ENCODE measurements at places on chromosomes 7 and 10.
A peak's percentile ranks its signal among the peaks of the same experiment; 100 is the strongest.

GRCh38 chr10:127158662-127159061, 37.7 kb downstream of the INSYN2A start:
- no peak for DNase-seq

- no peak for DNase-seq
These were observed 21.8 kb downstream of the BRI3 start for GRCh38 chr7:98303176-98303865.

- DNase-seq = no peak
These were observed 112.5 kb upstream of the GHITM start for GRCh38 chr10:84026821-84027257.

DNA sequence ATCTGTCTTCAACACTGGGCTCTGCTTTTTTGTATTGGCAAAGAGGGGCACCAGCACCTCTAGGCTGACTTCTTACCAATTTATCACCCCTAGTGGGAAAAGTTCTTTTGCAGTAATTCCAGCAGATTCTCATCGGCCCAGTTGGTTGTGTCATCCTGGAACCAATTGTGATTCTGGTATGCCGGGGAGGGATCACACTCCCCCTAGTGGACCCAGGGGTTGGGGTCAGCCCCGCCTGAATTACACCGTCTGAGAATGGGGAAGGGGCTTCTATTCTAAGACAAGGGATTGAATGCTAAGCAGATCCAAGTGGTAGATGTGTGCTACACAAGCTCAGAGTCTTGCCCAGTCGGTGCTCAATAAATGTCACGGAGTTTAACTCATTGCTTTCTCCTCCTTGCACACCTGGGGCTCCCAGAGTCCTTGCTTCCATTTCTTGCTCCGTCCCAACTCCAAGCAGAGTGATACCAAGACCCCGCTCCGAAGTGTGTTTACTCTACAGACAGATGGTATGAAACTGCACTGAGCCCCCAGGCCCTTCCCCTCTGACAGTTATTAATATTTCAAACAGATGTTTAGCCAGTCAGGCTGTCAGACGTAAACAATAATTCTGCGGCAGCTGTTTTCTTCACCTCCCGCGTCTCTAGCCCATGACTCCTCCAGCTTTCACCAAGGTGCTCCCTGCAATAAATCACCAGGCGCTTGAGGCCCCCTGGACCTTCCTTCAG, 71.9 kb downstream of the C10orf105 start:
- DNase-seq = no peak

DNA sequence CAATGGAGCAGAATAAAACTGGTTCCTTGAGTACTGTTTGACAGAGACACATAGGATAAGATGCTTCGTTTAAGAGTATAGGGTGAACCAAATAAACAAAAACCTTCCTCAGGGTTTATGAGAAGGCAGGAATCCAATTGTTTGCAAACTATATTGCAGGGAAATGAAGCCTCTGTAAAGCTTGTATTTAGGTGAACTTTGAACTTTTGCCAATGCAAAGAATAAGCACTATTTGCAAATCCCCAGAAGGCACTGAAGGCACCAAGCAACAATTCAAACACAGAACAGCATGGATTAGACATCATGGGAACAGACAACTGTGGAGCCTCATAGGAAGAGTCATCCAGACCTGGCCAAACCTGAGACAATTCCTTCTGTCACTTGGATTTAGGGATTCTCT, 47.1 kb upstream of the WASL start:
- DNase-seq = no peak

GRCh38 chr7:66344166-66344565, 139.0 kb downstream of the TPST1 start:
- DNase-seq = no peak

DNA sequence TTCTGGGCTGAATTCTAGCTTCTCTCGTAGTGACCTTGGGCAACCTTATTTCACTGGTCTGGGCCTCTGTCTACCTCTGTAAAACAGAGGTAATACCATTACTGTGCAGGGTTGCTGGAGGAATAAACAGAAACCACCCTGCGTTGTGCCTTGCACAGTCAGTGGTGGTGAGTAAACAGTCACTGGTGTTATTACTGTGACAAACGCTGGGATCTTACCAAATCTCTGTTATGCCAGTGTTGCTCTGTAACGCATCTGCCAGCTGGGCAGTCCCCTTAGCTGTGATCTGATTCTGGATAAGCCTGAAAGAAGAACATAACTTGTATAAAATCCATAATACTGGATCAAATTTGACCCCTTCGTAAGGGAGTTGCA, 49.4 kb downstream of the NOD1 start:
- no peak for DNase-seq

DNA sequence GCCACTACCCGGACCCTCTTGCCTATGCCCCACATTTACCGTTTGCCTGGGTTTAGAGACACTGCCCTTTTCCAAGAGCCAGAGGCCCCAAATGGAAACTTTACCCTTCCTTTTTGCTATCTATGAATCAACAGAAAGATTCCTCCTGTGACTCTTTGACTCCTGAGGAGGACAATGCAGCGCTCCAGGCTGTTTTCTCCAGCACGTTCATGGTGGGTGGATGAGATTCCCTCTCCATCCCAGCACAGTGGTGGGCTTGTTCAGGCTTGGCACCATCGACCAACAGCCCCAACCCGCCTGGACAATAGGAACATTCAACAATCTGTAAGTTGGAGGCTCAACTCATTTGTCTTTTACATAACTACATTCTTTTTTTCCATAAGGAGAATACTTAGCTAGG, 55.9 kb downstream of the DLD start:
- DNase-seq = no peak

GRCh38 chr7:5610500-5611186, 170.8 kb downstream of the RNF216 start:
- no peak for DNase-seq

- DNase-seq = no peak
These were observed 25.1 kb downstream of the NRP1 start for GRCh38 chr10:33309406-33309805.

DNA sequence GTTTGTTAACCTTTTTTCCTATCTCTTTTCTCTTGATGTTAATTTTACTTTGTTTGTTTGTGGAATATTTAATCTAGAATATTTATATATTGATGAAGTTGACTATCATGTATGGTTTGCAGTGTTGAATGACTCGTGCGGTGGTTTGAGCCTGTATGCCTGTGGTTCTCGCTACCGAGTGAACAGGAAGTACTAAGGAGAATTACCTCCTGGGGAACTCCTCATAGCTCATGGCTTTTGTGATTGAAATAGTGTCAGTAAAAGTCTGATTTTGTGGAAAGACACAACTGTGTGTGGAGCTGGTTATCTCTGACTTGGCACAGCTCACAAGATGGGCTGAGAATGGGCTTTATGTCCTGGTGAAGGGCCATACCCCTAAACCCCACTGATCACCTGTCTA, 498.6 kb downstream of the GLRX3 start:
- DNase-seq = no peak

- no peak for DNase-seq
These were observed 18.6 kb upstream of the DNAJB6 start for GRCh38 chr7:157318015-157318706.

GRCh38 chr7:127792528-127793342, 140.7 kb downstream of the SND1 start:
- peak; percentile 65 for DNase-seq

GRCh38 chr10:60236869-60237524, 152.7 kb downstream of the ANK3 start:
- no peak for DNase-seq

GRCh38 chr10:76487582-76487981, 1056.2 kb downstream of the LRMDA start:
- no peak for DNase-seq

- no peak for DNase-seq
These were observed 2.9 kb upstream of the MTPN start for GRCh38 chr7:135980012-135980551.

- no peak for DNase-seq
These were observed 713.1 kb downstream of the SUGCT start for GRCh38 chr7:40847921-40848320.

- DNase-seq = no peak
These were observed 361.4 kb downstream of the KIF20B start for GRCh38 chr10:90062786-90063185.

DNA sequence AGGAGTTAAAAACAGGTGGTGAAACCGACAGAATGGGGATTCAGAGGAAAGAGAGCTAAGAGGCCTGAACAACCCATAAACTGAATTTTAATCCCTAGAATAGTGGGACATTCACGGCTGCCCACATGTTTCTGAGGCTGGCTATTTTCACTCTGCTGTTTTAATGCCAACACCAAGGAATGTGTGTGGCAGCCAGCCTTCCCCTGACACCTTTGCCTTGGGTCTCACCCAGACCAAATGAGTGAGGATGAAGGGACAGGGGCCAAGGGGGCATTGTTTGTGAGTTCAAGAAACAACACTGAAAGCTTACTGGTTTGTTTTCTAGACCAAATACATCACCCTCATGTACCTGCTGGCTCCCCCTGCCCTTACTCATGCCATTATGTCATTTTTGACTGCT, 164.3 kb downstream of the JAZF1 start:
- no peak for DNase-seq

DNA sequence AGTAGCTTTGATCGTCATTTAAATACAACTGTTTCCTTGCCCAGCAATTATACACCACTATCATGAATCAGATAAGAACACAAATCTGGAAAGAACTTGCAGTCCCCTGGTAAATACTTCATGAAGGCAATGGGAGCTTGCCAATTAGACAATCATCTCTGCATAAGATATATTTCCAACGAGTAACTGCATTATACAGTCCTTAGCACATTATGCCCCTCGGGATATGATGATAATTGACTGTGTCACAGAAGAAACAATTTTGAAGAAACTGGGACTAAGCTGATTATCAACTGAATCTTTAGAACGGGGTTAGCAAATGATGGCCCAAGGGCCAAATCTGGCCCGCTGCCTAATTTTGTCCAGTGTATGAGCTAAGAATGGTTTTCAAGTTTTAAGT, 155.7 kb downstream of the TRIL start:
- no peak for DNase-seq

- DNase-seq = no peak
These were observed 35.4 kb downstream of the BNIP3 start for GRCh38 chr10:131946321-131946751.

- DNase-seq = no peak
These were observed 7.5 kb upstream of the FAM131B start for GRCh38 chr7:143369678-143370651.

DNA sequence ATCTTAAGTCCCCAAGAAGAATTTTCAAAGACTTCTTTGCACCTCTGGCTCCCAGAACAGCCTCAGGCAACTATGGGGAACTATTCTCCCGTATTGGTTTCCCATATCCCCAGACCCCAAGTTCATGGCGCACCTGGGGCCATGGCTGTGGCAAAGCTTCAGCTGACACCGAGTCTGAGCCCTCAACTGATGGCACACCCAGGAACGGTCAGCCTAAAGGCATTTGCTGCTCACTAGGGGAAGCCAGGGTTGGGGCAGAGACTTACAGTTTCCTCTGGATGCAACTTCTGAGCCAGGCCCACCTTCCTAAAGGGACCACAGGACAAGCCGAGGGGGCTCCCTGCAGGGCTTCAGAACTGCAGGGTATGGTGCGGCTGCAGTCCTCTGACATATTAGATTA, 13.7 kb upstream of the CPA1 start:
- DNase-seq = no peak

DNA sequence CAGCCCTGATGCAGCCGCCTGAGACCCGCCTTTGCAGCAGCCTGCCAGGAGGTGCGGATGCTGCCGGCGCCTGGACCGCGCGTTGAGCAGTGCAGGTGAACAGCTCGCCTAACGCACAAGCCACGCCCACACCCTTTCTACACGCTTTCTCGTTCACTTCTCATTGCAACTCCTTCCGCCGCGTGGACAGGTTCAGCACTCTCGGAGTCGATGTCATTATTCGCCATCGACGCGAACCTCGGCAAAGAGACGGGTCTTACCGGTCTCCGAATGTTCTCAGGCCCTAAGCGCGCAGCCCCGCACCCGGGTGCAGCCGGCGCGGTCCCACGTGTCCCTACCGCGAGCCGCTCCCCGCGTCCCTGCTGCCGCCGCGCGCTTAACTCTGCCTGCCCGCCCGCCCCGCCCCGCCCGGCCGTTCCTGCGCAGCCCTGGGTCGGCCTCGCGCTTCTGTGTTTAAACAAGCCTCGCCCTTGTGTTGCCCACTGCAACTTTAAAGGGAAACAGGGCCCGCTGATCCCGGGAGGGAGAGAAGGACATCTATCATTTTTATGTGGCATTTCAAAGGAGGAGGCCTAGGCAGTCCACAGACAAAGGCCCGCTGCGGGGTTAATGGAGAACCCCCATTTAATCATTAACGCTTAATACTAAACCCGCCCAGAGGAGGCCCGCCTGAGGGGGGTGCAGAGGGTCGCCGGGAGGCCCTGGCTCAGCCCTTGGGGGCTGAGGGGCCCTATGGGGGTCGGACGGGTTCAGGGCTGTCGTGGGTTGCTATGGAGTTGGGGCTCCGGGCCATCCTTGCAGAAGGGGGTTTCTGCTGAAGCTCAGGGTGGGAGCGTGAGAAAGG, 128.5 kb downstream of the WDR11 start:
- DNase-seq = no peak

DNA sequence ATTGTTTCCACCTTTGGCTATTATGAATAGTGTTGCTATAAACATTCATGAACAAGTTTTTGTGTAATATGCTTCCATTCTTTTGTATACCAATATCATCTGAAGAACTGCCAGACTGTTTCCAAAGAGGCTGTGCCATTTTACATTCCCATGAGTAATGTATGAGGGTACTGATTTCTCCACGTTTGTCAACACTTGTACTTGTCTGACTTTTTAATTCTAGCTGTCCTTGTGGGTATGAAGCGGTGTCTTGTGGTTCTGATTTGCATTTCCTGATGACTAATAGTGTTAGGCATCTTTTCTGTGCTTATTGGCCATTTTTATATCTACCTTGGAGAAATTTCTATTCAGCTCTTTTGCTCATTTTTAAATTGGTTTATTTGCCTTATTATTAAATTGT, 52.8 kb downstream of the LSMEM1 start:
- no peak for DNase-seq

GRCh38 chr10:79356104-79356503, 8.8 kb downstream of the PPIF start:
- no peak for DNase-seq

DNA sequence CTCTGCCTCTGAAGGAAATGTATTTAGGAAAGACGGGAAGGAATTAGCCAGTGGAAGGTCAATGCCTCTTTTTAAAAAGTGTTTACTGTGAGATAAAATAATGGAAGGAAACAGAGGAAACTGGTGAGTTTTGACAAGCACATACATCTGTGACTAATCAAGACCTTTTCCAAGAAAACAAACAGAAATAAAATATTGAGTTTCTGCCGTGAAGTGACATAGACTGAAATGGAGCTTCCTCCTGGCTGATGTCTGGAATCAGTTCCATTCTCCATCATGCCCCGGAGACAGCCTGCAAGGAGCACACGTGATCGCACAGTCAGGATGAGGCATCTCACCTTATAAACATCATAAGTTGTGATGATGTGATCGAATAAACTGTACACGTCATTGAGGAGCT, 30.7 kb downstream of the TECTB start:
- no peak for DNase-seq

GRCh38 chr7:24718977-24719491, 38.2 kb downstream of the GSDME start:
- peak; percentile 35 for DNase-seq

GRCh38 chr7:30285536-30286284, 1.3 kb downstream of the ZNRF2 start:
- peak; percentile 83 for DNase-seq
